Stimulated activated CD4-positive, alpha-beta T cell treated with anti-CD3 and anti-CD28 coated beads, Interleukin-2, amount 100 ng/mL, for 48 hours (primary cell): ENCODE measurements at places on chromosomes 11 and 22.

DNA sequence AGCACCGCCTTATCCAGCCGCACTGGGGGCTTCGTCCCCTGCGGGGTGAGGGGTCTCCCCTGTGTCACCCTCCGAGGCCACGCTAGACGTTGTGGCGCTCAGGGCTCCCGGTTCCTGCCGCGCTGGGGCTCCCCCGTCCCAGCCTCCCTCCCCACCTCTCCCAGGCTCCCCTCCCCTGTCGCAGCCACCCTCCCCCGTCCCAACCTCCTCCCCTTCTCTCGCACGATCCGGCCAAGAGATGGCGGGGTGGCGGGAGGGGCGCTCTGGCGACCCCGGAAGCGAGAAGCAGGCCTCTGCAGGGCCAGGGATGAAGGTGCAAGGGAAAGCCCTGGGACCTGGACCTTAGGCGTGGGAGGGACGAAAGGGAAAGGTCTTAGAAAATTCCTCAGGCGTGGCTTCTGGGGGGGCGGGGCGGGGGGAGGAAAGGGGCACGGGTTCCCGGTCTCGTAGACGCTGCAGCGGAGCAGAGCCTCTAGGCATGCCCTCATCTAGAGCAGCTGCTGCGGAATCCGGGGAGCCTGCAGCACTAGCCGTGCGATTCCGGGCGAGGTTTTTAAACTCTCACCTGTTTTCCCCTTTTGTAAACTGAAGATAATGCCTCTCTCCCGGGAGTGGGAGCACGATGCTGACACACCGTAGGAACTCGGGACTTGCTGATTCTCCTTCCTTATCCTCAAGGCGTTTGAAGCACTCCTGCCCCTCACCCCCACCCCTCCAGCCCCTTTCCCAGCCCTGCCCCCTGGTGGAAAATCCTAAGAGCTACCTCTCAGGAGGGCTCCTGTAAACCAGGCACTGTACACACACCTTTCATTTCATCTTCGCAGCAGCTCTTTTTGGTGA lies 14.4 kb downstream of the KCNJ5 start:
- DNase-seq = peak; percentile 50

GRCh38 chr11:117074119-117074518 lies 24.1 kb downstream of the SIK3 start:
- no peak for DNase-seq

DNA sequence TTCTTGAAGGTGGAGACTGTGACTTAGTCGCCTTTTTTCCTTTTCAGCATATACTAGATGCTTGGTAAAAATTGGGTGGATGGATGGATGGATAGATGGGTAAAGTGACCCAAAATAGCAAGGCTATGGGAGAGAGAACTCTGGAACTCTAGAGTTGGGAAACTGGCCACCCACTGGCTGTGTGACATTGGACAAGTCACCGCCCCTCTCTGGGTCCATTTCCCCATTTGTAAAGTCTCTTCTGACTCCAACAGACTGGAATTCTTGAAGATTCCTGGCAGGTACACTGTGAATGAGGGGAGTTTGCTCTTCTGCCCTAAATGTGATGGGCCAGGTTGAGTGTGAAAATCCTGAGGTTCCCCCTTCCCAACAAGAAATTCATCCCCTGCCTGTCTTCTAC lies 8.0 kb downstream of the TKFC start:
- DNase-seq = no peak

DNA sequence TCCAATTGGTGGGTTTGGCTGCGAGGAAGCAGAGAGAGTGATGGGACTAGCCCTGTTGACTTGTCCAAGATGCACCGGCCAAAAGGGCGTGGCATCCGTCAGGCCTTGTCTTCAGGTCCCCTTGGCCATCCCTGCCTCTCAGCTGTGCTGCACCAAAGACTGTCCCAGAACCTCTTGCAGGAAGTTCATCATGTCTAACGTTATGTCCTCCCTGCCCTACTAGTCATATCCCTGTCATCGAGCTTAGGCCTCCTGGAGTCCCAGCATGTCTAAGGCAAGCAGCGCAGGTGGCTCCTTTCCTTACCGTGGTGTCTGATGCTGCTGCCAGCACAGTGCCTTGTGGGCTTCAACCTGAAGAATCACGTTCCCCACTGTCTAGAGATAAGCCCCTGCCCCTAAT lies 51.2 kb downstream of the NECTIN1 start:
- no peak for DNase-seq

DNA sequence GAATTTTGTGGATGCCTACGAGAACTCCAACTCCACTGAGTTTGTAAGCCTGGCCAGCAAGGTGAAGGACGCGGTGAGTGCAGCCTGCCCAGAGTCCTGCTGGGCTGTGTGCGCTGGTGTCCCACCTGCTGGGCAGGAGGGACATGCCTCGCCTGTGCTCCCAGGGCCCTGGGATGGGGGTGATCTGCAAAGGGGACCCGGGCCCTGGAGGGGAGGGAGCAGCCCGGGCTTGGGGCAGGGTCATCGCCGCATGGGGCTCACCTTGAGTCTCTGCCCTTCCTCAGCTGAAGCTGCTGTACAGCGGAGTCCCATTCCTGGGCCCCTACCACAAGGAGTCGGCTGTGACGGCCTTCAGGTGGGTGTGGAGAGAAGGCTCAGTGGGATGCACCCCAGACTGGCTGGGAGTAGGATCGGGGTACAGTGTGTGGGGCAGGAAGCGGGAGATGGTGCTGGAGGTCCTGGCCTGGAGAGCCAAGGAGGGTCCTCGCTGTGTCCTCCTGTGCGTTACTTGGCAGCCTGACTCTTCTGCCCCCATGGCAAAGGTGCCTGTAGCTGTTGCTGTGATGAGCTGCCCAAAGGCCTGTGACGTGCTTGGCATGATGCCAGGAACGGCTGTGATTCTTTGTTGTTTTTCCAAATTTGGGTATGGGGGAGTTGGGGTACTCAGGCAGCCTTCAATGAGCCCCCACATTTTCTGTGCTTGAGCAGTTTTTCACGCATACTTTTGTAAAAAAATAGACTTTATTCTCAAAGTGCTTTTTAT lies 29.2 kb downstream of the ST14 start:
- no peak for DNase-seq

DNA sequence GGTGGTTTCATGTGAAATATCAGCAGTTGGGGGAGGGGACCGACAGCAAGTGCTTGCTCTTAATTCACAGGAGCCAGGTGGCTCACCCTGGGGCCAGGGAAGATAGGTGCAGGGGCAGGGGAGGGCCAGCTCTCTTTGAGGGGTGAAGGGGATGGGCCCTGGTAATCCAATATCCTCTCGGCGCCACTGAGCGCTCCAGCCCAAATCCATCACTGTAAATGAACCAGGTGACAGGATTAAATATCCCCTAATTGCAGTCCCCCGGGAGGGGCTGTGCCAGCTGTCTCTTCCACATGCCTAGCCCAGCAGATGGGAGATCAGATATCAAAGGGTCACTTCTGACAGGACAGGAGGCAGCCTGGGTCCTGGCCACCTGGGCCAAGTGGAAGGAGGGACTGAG lies 531.8 kb upstream of the CADM1 start:
- no peak for DNase-seq

DNA sequence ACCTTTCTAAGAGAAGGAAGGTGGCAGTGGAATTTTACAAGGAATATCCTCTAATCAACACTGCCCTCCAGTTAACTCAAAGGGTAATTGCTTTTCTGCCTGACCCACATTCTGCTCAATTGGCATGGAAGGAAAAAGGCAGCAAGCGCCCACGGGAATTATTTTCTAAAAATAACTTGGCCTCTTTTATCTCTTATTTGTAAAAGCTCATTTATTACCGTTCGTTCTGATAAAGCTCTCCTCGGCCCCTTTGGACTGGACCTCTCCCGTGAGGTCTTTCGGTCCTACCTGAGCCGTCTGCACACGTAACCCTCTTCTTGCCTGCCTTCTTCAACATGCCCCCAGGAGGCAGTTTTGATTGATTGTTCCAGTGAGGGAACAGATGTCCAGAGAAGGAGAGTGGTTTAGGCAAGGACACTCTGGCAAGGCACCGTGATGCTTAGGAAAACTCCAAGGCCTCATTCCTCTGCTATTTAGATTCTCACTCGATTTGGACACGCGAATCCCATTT lies 53.2 kb upstream of the CRTAM start:
- DNase-seq = no peak

GRCh38 chr22:41574847-41575381 lies 14.1 kb downstream of the CSDC2 start:
- DNase-seq = no peak

DNA sequence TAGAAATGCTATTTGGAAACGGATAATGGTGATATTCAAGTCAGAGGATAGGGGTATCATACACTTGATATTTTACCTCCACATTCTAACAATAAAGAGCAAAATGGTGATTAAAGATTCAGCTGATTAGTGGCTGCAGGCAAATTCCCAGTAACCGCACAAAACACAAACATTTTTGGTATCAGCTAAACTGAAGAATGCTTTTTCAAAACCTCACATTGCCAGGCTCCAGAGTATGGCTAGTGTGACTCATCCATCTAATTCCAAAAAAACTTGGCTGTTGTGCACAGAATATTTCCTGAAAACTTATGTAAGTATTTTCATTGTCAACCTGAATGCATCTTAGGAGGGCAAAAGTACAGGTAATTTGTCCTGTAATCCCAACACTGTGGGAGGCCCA lies 10.9 kb downstream of the SRPRA start:
- DNase-seq = no peak

DNA sequence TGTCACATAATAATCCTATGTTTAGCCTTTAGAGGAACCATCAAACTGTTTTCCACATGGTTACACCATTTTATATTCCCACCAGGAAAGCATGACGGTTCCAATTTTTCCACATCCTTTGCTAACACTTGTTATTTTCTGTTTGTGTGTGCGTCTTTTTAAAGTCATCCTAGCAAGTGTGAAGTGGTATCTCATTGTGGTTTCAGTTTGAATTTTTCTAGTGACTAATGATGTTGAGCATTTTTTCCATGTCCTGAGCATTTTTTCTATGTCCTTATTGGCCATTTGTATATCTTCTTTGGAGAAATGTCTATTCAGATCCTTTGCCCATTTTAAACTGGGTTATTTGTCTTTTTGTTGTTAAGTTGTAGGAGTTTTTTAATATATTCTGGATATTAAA lies 53.7 kb upstream of the DEPDC7 start:
- no peak for DNase-seq

DNA sequence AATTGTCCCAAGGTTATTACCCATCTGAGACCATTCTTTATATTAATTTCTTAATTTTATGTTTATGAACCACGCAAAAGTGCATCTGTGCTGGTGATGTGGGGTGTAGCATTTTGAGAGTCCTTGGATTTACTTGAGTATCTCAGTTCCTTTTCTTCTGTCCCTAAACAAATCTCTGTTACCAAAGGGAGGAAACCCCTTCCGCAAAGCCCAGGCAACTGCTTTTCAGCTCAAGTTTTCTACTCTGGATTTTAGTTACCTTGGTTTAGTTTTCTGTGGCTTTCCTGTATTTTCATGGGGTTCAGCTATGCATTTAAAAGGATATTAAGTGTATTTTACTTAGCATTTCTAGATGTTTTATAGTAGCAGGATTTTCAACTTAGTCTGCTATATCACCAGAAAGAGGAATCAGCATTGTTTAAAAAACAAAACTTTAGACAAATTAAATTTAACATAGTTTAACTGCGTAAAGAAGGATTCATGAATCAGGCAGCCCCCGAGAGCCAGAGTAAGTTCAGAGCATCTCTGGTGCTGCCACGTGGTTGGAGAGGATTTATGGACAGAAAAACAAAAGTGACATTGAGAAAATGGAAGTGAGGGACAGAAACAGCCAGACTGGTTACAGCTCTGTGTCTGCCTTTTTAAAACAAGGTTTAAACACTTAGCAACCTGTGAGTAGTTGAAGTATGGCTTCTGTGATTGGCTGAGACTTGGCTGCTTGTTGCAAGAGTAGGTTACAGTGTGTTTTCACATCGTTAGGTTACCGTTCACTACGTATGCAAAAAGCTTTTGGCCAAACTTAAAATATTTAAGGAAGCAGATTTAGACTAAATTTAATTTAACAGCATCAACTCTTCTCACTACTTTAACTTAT lies 9.6 kb downstream of the ADM start:
- DNase-seq = no peak

- DNase-seq = no peak
These were observed 48.7 kb upstream of the TH start for GRCh38 chr11:2220173-2220771.

DNA sequence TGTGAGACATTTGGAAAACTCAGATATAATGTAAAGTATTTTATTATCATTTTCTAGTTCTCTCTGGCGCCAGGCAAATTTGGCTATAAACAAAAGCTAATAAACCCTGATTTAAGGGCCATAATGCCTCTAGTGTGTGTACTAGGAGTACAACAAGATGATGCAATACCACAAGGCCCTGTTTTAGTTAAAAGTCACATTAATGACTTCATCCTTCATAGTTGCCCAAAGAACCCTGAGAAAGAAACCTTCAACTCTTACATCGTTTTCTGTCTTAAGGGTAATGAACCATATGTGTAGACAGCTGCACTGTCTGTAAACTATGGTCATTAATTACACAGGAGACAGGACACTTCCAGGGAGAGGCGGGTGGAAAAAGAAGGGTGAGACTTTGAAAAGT lies 538.4 kb downstream of the FAM181B start:
- DNase-seq = no peak

DNA sequence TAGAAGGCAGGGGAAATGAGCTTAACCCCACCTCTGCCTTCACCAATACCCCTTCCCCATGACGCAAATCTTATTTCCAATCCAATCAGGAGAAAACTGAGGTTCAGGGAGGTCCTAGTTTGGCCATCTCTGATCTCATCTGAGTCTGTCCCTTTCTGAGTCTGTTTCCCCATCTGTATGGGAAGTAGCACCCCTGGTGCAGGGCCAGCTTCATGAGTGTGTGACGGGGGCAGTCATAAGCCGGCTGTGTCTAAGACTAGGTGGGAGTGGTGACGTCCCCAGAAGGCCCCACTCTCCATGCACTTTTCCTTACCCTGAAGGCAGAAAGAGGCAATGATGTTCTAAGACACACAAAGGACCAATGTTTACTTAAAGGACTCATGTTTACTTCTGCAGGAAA lies 72.3 kb downstream of the MN1 start:
- no peak for DNase-seq
